D341Med (cell line): ENCODE measurements at places on chromosomes 1 and 21.

DNA sequence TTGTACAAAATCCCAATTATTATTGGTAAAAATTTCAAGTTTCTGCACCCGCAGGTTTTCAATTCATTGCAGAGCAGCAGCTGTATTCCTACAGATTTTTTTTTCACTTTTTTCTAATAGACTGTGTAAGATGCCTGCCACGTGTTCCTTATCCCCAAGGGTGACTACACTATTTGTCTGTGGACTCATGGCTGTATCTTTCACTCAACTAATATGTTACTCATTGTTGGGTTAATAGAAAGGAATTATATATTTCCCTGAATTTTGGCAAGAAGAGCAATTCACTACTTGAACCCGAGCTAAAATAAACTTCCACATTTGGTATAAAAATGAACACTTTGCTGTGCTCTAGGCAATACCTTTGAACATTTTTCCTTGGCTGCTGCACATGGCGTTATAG, 158.7 kb downstream of the NCAM2 start:
- DNase-seq: no peak

DNA sequence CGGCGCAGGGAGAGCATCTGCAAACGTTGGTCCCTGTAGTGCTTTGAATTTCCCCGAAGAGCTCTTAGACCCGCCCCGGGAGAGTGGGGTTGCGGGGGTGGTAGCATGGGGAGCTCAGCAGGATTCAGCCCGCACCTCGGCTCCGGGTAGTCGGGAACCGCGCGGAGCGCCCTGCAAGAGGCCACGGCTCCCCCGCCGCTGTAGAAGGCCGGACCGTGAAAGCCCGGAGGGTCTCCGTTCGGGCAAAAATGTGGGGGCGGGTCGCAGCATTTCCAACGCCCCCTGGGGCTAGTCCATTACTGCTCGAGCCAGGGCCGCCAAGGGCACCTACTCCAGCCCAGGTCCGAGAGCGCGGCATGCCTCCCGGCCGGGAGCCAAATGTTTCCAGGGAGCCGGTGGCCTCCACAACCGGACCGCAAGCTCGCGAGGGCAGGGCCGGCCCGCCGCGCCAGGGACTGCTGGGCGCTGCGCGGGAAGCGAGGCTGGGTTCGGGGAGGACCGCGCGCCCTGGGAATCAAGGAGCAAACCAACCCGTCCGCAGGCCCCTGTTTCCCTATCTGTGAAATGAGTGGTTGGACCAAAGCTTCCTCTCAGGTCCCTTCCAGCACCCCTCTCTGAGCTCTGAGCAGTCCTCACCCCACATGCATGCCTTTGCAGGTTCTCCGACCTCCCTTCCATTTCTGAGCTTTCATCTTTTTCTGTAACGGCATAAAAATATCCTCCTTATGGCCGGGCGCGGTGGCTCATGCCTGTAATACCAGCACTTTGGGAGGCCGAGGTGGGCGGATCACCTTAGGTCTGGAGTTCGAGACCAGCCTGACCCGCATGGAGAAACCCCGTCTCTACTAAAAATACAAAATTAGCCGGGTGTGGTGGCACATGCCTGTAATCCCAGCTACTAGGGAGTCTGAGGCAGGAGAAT, 775 bp upstream of the TMEM63A start:
- DNase-seq: no peak

- DNase-seq: no peak
Measured at GRCh38 chr1:110393691-110394492, 3.1 kb upstream of the SLC16A4 start.

DNA sequence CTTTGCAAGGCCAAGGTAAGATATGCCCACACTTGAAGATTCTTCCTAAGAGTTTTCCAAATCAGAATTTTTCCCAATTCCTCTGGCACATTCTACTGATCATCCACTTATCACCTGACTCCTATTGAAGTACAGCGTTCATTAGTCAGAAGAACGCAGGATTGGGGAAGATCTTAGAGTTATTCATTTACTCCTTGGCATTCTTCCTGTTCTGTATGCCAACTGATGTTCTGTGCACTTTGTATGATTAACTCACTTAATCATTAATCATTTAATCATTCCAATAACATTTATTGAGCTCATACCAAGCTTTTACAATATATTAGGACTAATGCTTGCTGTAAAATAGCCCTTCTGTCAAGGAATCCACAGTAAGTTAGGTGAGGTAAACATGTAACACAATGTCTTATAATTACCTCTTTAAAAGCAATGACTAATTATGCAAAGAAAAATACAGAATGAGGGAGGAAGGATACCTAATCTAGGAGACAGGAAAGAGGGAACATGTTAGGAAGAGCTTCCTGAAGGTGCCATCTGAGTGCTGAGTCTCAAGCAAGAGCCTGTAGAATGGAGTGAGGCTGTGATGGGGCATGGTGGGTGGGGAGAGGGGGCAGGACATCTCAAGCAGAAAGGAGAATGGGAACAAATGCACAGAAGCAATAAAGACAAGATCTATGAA, 71.1 kb upstream of the DPT start:
- no peak for DNase-seq

- DNase-seq: no peak
Measured at GRCh38 chr1:4838231-4838630, 183.8 kb downstream of the AJAP1 start.

GRCh38 chr1:94974241-94974640, 47.3 kb upstream of the CNN3 start:
- no peak for DNase-seq
